ENCODE measurements at places on chromosomes 1 and 21. TPM values are rescaled to one million over a fixed set of nuclear protein-coding genes. Genes with fewer than 3 reads are reported as not detected.

CD160 gene
- 0.20 TPM for total RNA-seq

NSUN4 gene
- 21.4 TPM for total RNA-seq

IGSF3 gene
- total RNA-seq: 24.0 TPM

MAP10 gene
- total RNA-seq: not detected

HCRTR1 gene
- not detected for total RNA-seq

IQGAP3 gene
- 35.8 TPM for total RNA-seq

CAPN8 gene
- total RNA-seq: 4.1 TPM

FCRLB gene
- 0.29 TPM for total RNA-seq

ZNF593OS gene
- total RNA-seq: 0.45 TPM

UBE2U gene
- total RNA-seq: not detected

ATP1B1 gene
- 320 TPM for total RNA-seq

IFNLR1 gene
- total RNA-seq: 6.1 TPM

DCAF6 gene
- 41.9 TPM for total RNA-seq

S1PR1 gene
- total RNA-seq: not detected

TRIM58 gene
- total RNA-seq: not detected

Data from Caco-2 (cell line).